Activated CD4-positive, alpha-beta T cell treated with anti-CD3 and anti-CD28 coated beads, Interleukin-2, amount 50 U/mL, for 1 hour (primary cell): ENCODE measurements at places on chromosomes 16 and 17.
A peak's percentile ranks its signal among the peaks of the same experiment; 100 is the strongest.

DNA sequence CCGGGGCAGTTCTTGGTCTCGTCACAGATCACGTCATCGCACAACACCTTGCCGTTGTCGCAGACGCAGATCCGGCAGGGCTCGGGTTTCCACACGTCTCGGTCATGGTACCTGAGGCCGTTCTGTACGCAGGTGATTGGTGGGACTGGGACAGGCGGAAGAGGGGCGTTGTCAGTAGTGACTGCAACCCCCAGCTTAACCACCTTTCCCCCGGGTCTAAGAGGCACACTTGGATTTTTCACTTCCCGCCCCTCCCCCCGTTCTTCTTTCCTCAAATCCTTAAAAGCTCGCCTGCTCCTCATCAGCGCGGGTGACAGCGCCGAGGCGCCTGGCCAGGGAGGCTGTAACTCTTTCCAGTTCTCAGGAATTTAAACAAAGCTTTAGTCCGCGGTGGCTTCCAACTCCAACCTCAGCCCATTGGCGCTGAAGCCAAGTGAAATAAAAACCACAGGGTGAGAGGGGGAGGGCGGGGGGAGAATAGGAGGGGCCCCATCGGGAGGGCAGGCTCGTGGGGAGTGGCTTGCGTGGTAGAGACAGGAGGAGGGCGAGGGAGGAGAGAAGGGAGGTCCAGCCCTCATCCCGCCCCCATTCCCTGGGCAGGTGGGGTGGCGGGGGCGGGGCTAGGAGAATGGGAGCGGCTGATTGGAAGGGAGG, 1.5 kb downstream of the COL1A1 start:
- peak; percentile 74 for DNase-seq

GRCh38 chr16:48536614-48537200, 73.3 kb downstream of the N4BP1 start:
- DNase-seq, result no peak

GRCh38 chr16:85918436-85918835, 19.5 kb downstream of the IRF8 start:
- no peak for DNase-seq

DNA sequence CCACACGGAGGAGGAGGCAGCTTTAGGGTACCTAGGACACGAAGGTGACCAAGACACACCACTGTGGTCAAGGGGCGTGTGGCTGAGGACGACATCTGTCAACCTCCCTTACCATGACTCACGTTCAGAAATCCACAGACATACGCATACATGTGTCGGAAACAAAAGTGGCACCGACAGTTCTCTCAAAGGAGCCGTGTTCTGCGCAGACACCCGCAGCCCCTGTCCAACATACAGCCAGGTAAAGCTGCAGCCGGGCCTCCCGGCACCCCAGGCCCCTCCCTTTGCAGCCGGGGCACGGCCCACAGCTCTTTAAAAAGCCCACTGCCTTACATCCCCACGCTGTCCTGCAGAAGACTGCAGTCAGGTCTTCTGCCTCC, 40.5 kb upstream of the KLHDC4 start:
- DNase-seq, result no peak

DNA sequence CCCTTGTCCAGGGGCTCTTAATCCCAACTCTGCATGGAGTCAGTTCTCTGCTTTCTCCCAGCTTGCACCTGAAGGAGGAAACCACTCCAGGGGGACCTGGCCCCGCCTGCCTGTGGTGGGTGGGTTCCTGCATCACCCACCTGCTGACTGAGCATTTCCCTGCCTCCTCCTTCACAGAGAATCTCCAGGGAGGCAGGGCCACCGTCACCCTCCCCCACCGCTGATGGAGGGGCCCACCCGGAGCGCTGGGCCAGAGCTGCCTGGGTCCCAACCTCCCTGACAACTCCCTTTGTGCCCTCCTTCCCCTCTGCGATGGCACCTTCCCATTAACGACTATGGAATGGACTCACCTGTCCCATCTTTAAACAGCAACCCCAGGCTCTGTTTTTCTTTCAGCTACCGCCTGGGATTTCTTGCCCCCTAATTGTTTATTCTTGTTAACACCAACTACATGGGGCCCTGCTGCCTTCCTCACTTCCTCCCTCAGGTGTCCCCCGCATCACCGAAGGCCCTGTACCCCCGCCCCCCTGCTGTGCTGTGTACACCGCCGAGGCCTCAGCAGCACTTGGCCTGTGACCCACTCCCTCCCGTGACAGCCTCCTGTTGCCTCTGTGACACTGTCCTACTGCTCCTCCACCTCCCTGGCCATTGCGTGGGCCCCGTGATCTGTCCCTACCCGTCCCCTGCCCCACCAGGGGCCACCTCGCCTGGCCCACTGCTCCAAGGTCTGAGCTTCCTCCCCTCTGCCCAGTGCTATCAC, 842 bp upstream of the TEDC2 start:
- DNase-seq, result no peak

- DNase-seq, result no peak
Observed at GRCh38 chr16:84312783-84313382, 18.2 kb downstream of the WFDC1 start.
